ENCODE measurements at places on chromosomes 1 and 21. TPM values are rescaled to one million over a fixed set of nuclear protein-coding genes. Genes with fewer than 3 reads are reported as not detected.
A peak's percentile ranks its signal among the peaks of the same experiment; 100 is the strongest.

GRCh38 chr1:117577191-117577885, 28.5 kb upstream of the TENT5C start:
- no peak for DNase-seq

Gene ZNF124
- total RNA-seq: 29.1 TPM

Gene RLF
- total RNA-seq: 22.3 TPM

GRCh38 chr1:51044199-51044598, 57.8 kb upstream of the C1orf185 start:
- no peak for DNase-seq

DNA sequence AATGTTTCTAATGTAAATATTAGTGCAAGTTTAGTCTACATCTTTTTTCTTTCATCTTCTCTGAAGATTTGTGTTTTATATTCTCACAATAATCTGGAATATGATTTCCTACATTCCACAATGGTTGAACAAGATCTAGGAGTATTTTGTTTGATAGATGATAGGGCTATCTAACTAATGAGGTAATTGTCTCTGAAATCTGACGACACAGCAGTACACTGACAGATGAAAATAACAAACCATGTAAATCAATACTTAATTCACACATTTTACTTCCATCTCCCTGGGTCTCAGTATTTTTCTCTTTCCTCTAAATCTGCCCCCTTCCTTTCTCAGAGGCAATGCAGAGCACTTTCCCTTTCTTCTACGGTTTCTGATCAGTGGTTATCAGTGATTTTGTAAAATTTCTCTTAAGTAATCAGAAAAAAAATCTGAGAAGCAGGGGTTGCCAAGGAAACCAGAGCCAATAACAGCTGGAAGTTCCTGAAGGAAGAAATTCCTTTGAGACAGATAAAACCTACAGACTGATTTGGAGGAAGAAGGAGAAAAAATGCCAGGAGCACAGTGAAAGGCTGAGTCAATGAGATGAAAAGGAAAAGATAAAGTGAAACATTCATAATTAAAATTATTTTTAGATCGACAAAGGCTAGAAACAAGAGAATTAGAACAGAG, 7.3 kb upstream of the ANKRD13C start:
- DNase-seq: no peak

Gene MYCL
- not detected for total RNA-seq

DNA sequence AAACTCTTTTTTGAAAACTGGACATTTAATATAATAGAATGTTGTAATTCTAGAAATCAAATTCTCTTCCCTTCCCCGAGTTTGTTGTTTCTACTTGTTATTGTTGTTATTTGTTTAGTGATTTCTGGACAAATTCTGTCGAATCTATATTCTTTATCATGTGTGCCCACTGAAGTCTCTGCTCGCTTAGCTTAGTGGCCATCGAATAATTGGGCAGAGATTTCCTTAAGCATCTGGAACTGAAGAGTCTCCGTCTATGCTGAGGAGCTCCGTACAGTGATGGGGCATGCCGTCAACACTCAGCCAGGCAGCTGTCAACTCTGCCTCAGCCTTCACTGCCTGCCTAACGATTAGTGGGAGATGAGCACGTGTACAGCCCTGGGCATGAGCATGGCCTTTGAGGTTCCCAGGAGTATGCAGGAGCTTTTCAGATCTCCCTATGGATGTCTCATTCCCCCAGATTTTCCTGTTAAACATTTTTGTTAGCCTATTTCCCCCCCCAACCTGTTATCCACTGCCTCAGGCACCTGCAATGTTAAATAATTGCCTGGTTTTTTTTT, 66.8 kb downstream of the SLX9 start:
- no peak for DNase-seq

DNA sequence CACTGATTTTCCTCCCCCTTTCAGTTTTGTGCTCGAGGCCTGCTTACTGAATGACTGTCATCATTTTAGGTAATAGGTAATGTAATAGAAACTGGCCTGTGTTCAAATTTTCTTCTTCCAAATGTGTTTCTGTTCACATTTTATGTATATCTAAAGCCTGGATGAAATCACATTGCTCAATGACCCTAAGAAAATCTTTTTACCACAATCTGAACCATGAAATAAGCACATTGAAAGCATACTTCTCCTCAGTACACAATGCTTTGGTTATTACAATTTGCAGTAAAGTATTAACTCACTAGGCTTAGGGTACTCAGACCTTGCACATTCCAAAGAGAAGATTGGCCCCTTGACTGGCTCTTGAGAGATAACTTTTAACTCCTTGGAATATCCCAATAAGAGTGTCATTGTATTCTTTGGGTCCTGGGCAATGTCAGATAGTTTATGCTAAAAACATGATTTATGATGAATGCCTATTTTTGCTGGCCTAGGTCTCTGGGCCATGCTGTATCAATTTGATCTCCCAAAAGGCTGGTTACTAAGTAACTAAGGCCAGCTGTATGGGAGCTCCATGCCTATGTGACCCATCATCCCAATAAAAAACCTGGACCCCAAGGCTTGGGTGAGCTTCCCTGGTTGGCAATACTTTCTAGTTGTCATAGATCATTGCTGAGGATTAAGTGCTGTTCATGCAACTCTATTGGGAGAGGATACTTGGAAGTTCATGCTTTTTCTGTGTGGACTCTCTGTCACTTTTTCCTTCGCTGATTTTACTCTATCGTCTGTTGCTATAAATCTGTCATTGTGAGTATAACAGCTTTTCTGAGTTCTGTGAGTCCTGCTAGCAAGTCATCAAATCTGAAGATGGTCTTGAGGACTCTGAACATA, 293.9 kb downstream of the GRIK1 start:
- DNase-seq: no peak

Gene MAN1C1
- total RNA-seq: 17.9 TPM

DNA sequence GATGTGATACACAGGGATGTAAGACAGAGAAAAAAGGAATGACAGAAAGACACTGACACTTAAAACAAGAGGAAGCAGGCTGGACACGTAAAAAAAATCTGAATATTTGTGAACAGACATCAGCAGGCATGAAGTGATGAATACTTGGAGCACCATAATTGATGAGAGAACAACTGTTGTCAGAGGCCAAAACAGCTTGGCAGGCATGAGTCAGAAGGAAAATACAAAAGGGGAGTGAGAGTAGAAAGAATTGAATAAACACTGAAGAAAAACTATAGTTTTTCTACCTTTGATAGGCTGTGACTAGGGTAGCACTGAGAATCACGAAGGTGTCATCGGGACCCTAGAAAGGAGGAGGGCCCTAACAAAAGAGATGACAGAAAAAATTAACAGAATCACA, 21.6 kb upstream of the GUCA2A start:
- no peak for DNase-seq

DNA sequence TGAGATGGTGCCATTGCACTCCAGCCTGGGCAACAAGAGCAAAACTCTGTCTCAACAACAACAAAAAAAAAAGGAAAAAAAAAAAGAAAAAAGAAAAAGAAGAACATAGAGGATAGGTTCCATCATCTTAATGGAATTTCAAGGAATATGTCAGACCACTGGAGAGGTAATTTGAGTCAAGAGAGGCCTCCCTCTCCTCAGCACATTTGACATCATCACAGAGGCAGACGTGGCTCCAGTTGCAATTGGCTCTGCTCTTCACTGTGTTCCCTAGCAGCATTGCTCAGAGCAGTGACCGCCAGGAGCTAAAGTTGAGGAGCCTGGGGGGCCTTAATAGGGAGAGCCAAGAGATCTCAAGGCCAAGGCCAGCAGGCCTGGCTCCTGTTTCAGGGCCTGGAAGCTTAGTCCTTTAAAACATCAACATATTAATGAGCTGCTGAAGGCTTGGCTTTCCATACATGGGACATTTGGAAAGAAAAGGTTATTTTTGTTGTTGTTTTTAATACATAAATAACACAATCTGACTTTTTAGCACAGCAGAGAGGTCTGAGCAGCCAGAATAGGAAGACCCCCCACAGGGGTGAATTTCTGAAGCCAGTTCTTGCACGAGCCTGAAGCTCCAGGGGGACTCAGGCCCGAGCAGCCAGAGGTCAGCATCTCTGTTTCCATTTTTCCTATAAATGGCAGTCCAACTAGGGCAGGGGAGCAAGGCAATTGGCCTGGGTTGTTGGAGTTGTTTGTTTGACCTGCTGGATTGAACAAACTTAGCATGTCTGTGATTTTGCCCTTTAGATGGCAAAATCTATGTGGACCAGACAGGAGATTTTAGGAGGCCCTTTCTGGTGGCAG, 118.3 kb upstream of the FGGY start:
- DNase-seq: no peak

- no peak for DNase-seq
Observed at GRCh38 chr1:226697151-226697928, 41.7 kb downstream of the ITPKB start.

DNA sequence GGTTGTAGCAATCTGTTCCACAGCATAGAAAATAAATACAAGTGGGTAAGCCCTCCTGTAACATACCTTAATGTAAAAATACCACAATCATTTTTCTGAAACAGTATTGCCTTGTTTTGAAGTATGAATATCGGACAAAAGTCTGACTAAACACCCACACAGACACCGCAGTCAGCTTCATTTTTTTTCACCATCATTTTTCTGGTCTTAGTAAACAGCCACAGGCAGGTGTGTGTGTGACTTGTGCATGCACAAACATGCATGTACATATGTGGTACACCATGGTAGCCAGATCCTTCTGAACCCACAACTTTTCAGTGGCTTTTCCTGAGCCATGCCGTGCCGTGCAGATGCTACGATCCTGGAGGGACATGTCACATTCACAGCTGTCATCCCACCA, 261.7 kb downstream of the PCP4 start:
- DNase-seq: no peak

GRCh38 chr1:184806296-184806721, 51.7 kb upstream of the EDEM3 start:
- DNase-seq: no peak

DNA sequence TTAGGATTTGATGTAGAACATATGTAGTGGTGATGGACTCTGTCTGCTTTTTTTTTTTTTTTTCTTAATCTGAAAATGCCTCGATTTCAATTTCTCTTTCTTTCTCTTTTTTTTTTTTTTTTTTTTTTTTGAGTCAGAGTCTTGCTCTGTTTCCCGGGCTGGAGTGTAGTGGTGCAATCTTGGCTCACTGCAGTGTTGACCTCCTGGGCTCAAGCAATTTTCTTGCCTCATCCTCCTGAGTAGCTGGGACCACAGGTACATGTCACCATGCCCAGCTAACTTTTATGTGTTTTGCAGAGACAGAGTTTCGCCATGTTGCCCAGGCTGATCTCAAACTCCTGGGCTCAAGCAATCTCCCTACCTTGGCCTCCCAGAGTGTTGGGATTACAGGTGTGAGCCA, 17.4 kb downstream of the MAST2 start:
- no peak for DNase-seq

DNA sequence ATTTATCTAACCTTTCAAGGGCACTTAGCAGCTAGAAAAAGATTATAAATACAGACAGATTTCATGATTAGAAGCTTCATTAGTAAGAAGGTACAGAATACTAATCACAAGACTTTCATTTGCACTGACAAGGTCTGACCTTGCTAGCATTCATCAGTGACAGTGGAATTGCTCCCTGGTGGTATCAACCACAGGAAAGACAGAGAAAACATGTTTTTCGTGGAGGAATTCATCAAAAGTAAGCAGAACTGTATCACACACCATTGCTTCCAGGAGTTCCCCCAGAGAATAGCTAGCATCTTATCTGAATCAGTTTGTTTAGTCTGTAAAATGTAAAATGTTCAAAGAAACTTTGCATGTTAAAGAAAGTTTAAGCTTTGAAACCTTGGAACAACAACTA, 20.6 kb upstream of the CRB1 start:
- DNase-seq: no peak

DNA sequence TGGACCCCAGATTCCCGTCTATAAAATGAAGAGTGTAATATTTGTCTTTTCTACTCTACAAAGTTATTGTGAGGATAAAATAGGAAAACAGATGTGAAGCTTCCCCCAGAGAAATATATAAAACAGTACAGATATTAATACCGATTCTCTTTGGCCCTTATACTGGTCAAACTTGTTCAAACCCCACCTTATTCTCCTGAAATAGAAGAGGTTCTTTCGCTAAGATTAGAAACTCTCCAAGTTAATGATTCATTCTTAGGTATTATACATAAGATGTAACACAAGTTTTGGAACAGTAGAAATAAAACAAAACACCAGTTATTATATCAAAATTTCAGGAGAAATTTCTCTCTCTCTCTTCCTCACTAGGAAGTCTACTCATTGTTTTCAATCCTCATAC, 852.4 kb upstream of the ADAMTS5 start:
- DNase-seq: no peak

DNA sequence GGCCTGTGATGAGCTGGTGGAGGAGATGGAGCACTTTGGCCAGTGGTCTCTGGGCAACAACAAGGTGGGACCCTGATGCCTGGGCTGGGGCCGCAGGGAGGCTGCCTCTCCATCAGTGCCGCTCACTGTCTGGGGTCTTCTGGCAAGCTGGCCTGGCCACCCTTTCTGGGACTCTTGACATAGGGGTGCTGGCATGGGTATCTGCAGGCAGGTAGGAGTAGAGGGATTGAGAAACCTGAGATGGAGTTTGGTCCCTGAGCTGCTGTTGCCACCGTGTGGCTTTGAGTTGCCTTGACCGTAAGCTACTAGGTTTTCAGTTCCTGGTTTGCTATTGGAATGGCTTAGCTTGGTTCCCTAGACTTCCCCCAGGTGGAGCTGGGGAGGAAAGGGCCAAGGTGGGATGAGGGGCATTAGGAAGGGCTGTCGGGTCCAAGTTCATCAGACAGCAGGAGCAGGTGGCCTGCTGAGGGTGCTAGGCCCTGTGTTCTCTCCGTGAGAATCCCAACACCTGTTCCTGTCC, 13.2 kb upstream of the MFN2 start:
- peak; percentile 27 for DNase-seq

Gene CEP170
- 24.3 TPM for total RNA-seq

Gene TRIM17
- total RNA-seq: 4.0 TPM

DNA sequence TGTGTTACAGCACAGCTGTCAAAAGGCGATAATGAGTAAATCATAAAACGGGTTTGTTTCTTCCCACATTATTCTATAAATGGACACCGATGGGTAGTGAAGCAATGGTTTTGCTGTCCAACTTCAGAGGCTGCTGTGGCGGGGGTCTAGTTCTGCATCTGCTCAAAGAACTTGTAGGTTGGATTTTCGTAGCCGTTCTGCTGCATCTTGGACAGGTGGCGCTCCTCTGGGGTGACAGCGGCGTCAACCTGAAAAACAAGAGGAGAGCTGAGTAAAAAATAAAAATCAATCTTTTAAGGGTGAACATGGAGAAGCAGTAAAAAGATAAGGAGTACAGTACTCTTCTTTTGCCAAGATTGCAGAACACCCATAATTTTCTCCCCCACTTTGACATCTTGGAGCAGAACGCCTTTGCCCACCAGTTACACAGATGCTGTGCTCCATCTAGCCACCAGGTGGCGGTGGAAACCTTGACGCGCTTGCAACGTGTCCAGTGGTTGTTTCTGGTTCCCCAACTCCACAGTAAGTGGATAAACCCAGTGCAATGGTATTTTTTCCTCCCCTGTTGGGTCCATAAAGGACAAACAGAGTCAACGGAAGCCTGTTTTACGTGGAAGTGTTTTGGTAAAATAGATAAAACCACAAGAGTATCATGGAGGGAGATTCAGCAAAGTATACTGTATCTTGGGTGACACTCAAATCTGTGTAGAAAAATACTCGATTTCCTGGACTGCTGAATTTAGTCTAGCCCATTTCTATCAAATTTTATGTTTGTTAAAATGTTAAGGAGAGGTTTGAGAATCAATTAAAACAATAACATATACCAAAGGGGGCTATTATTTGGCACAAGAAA, 147.0 kb downstream of the GABPA start:
- peak; percentile 73 for DNase-seq

- no peak for DNase-seq
Observed at GRCh38 chr1:89172468-89173143, 3.2 kb downstream of the GBP7 start.

- DNase-seq: peak; percentile 64
Observed at GRCh38 chr1:184753608-184754475, 816 bp downstream of the EDEM3 start.

- no peak for DNase-seq
Observed at GRCh38 chr1:2874607-2875480, 73.4 kb upstream of the TTC34 start.

Data from activated CD8-positive, alpha-beta T cell treated with anti-CD3 and anti-CD28 coated beads, Interleukin-2, amount 10 ng/mL, durations not matched to agents 7 days and 5 days (primary cell).